Mesendoderm (in vitro differentiated cells): ENCODE measurements at places on chromosomes 2 and 18.

DNA sequence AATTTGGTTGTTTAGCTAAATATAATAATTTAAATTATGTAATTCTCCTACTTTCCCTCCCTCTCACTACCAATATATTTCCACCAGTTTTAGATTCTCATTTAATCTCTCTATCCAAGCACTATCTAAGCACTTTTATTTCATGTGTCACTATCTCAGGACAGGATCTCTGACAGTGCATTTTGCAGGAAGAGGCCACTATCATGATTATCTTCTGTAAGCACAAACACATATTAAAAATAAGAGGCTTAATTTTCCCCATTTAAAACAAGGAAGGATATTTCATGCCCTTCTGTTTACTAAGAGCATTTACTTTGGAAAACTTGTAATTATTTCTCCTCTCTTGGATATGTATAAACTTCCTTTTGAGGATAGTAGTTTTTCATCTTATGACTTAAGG is 726.2 kb upstream of the ZNF804A start:
- peak; percentile 59 for DNase-seq

DNA sequence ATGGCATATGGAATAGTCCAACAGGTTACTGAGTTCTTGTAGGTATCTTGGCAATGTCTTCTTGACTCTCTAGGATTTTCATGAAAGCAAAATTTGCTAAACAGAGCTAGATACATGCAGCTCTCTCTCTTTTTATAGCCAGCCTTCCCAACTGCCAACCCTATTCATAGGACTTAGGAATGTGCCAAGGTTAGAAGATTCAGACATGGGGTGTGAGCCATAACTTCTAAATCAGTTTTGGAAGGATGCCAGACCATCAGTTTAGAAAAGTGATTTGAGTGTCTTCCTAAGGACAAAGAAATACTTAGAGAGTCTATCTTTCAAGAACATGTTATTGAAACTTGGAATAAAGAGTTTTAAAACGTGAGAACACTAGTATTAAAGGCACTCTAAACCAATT is 619.5 kb upstream of the FANCL start:
- DNase-seq = no peak

DNA sequence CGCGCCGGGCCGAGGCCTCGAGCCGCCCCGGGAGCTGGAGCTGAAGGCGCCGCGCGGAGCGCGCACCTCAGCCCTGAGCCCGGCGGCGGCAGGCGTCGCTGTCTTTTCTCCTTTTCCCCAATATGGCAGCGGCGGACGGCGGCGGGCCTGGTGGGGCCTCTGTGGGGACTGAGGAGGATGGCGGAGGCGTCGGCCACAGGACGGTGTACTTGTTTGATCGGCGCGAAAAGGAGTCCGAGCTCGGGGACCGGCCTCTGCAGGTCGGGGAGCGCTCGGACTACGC is 369 bp downstream of the SMCHD1 start:
- DNase-seq = peak; percentile 75

DNA sequence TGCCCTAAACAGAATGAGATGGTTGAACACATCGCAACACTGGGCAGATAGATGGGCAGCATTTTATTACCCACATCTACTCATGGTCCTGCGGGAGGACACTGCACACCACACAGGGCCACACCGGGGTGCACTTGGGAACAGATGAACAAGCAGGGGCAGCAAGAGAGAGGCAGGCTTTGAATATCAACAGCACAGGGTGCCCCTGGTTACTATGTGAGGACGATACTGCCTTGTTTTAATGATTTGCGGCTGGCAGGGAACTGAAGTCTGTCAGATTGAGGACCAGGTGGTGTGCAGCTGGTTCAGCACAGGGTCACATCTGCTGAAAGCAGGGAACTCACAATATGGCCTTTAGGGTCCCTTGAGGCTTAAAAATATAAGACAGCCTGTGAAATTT is 195.7 kb downstream of the PIEZO2 start:
- DNase-seq = no peak

- no peak for DNase-seq
Measured at GRCh38 chr18:3649135-3649632, 199.2 kb downstream of the TGIF1 start.

DNA sequence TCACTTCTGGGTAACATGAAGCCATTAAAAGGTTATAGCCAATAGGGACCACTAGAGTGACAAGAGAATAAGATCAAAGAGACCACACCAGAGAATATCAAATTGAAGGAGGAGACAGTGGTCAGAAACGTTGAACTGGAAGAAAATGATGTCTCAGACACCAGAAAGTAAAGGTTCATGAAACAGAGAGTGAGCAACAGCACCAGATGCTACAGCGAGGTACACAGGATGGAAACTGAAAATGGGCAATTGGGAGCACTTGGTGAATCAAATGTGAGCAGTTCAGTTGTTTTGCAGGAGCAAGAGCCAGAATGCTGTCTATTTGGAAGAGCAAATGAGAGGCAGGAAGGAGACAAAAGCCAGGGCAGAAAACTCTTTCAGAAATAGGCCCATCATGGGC is 162.6 kb downstream of the SS18 start:
- no peak for DNase-seq

DNA sequence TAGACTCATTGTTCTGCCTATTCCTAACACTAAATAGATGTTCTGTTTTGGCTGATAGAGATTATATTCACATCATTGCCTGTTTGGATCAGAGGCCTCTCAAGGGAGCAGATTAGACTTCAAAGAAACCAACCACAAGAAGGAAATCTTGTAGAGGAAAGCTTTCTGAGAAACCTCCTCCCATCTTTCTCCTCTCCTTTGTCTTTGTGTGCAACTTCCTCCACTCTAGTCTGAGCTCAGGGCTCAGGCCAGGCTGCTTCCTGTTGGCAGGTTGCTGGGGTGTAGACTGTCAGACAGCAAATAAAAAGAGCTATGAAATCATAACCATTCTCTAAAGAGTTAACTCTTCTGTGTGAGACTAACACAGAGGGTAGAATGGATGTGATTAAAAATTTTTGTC is 113.0 kb downstream of the TGFA start:
- DNase-seq = no peak

GRCh38 chr2:101972621-101973434 is 18.9 kb upstream of the IL1R2 start:
- DNase-seq = peak; percentile 30

DNA sequence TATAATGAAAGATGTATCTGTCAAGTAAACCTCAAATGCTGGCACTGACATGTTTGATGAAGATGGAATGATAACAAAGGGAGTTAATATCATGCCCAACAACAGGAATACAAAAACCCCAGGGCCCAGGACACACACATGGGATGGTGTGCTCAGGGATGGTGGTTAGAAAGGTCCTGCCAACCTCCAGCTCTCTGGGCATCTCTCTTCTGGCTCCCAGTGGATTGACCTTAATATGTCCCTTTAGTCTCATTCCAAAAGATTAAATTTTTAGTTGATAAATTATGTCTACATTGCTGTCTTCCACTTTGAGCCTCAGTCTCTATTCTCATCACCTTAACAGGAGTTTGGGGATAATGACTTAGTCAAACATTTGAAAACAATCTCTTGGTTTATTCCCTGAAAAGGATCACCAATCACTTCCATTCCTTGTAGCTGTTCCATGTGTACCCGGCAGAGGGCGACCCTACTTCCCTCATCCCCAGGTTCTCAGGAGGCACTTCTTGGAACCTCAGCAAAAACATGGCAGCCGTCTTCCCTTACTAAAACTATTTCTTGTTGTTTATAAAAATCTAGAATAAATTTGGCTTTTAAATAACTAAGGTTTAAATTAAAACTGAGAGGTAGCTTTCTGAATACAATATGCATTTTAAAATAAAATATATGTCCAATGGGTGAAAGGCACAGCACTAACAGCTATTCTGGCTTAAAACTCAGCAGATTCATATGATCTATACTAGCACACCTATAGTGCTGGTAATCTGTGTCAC is 29.6 kb downstream of the MCEE start:
- DNase-seq = peak; percentile 72

DNA sequence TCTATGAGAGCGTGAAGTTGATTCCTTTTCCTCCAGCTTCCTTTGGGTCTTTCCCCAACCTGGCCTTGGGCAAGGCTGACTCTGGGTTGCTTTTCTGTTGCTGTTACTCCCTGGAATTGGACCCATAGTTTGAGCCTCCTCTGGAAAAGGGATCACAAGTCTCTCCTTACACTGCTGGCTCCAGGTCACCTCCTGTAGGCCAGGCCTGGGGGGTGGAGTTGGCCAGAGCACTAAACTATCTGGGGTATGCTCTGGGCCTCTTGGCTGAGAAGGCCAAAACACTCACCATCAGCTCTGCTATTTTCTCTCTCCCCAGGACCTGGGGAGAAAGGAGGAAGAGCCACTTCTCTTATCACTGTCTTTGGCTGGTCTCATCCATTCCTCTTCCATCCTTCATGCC is 56.5 kb upstream of the NCOA1 start:
- DNase-seq = peak; percentile 52

GRCh38 chr2:27959496-27959895 is 69.0 kb downstream of the BABAM2 start:
- DNase-seq = no peak

- no peak for DNase-seq
Measured at GRCh38 chr2:134470561-134471168, 216.8 kb downstream of the MGAT5 start.
